NCI-H446 treated with DMSO at 0.1 percent for 48 hours (cell line): ENCODE measurements at places on chromosomes 6 and 20.

DNA sequence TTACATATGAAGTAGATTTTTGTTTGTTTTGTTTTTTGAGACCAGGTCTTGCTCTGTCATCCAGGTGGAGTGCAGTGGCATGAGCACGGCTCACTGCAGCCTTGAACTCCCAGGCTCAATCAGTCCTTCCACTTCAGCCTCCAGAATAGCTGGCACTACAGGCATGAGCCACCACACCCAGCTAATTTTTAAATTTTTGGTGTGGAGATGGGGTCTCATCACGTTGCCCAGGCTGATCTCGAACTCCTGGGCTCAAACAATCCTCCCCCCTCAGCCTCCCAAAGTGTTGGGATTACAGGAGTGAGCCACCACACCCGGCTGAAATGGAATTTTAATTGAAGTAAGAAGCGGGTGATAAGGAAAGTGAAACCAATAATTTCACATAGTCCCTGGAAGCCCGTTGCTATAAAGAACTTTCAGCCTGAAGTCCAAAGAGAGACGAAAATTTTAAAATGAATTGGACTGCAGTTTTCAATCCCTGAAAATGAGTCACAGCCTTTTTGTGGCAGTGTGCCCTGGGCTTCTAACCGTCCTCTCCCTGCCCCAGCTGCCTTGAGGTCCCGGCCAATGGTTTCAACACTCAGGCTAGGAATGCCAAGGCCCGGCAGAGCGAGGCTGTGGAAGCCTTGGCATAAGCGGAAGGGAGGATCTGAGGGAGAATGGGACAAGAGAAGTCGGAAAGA lies 757 bp downstream of the RAET1E start:
- DNase-seq: peak; percentile 61

- DNase-seq: no peak
Observed at GRCh38 chr6:160955508-160956295, 35.9 kb upstream of the MAP3K4 start.

GRCh38 chr6:105310947-105311346 lies 91.9 kb downstream of the PREP start:
- no peak for DNase-seq

DNA sequence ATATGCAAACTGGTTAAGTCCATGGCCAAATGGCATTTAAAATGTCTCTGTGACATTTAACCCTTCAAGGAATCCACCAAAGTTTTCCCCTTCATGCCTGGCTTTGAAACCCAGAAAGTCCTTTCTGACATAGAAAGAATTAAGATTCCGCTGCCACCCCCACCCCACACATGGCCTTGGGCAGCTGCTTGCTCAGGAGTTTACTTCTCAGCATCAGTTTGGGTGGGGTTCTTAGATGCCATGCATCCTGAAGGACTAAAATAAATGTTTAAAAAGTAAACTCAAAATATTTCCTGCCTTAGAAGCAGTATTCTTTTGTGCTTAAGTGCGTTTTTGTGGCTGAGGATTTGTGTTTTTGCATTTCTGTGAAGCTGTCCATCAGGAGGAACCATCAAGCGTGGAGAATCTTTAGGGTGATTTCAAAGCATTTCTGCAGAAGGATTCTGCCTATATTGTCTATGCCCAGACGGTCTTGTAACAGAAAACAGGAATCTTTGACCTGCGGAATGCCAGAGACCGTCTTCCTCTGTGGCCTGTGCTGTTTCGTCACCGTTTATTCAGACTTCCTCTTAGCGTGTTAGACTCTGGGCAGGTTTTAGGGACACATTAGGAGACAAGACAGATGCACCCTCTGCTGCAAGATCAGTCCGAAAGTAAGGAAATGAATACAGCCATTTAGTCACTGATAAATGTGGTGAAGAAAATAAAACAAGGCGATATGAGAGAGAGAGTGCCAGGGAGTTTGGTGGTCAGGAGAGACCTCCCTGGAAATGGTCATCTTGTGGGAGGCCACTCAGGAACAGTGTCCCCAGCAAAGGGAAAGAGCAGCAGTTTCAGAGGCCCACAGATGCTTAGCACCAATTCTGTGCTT lies 6.2 kb downstream of the DUSP22 start:
- DNase-seq: no peak

GRCh38 chr20:35145141-35145564 lies 2.0 kb downstream of the EDEM2 start:
- peak; percentile 47 for DNase-seq

DNA sequence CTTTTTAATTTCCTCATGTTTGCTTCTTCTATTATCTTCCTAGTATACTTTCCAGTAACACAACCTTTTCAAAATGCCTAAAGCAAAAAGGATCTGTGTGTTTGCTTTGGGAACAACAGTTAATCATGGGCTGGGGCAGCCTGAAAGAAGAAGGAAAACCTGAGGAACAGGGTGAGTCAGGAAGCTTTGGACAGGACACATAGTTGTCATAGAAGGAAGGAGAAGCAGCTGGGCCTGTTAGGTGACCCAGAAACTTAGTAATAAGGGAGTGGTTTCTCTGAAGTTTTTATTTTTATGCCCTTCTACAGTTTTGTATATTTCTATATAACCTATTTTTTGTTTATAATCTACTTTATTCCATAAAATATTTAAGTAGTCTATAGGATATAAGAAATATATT lies 61.4 kb downstream of the CD24 start:
- no peak for DNase-seq
